ENCODE measurements at places on chromosomes 3 and 15.

DNA sequence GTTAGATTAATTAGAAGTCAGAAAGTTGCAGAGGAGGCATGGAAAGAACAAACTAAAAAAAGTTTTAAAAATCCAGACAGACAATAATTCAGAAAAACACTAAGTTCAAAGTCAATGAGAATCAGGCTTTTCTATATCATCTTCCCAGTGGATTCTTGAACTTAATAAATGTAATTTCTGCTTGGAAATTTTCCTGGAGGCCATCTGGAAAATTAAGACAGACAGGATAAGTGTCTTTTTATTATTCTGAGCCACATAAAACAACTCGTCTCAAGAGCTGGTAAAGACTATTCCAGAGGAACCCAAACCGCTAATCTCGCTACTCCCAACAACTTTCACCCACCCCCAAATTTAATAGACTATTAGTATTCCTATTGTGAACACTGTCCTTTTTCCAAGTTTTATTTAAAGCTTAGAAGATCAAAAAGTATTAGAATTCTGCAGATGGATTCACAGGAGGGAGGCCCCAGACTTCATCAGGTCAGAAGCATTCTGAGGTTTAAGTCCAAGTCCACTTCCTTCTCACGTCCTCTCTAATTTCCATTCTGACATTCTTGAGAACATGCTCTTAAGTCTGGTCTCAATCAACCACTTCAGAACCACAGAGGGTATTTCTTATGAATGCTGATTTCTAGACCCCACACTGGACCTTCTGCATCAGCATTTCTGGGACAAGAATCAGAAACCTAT, 61.3 kb downstream of the ERC2 start:
- DNase-seq = no peak

GRCh38 chr3:187801152-187801551, 55.9 kb upstream of the BCL6 start:
- no peak for DNase-seq

GRCh38 chr3:155646128-155646527, 98.7 kb downstream of the PLCH1 start:
- no peak for DNase-seq

- no peak for DNase-seq
These were observed 76.2 kb upstream of the C2CD4B start for GRCh38 chr15:62241135-62241770.

DNA sequence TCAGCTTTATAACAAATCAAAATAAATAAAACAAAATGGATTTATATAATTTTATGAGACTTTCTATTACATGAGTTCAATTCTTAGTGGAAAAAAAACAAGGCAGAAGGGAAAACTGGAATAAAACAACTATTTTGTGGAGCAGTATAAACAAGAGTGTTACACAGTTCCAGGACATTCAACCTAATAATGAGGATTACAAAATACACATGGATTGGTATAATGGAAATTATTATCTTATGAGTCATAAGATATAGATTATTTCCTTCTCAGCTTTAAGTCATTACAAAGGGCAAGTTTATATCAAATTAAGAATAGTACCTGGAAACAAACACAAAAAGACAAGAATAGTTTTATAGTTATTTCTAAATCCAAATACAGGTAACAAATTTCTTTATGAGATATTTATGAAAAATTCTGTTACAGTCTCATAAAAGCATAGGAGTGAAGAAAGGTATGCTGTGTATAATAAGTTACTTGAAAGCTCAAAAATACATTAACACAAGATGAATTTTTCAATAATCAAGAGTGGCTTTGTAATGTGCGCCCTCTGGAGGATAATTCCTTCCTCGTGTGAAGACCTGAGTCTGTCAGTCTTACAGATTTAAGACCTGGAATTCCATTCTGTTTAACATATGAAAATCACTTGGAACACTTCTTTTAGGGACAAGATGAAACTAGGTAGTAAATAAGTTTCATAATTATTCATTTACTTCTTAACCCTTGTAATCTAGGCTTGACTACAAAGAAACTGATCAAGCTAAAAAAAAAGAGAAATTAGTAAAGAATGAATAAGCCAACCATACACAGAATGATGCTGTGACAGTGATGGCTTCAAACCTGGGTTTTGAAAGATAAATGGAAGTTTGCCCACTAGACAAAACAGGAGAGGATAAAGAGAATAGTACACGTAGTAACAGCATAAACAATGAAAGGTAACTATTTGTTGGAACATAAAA, 9.5 kb downstream of the COPS2 start:
- DNase-seq = no peak

GRCh38 chr3:196287090-196287439, 461 bp downstream of the PCYT1A start:
- no peak for DNase-seq

GRCh38 chr3:37988931-37989525, 1.6 kb upstream of the VILL start:
- DNase-seq = no peak

DNA sequence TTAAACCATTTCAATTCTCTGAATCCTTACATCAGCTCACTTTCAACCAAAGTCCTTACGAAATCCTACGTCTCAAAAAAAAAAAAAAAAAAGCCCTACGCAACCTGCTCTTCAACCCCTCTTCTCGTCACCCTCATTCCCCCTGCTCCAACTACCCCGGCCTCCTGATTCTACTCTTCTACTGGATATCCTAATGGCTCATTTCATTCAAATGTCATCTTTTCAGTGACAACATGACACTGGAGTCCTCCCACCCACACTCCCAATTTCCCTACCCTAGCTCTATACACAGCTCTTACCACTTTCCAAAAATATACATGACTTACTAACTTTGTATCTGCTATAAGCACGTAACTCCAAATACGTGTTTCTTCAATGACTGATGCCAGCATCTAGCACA, 11.5 kb downstream of the UBP1 start:
- DNase-seq = no peak

- no peak for DNase-seq
These were observed 42.9 kb upstream of the MYZAP start for GRCh38 chr15:57548835-57549234.

DNA sequence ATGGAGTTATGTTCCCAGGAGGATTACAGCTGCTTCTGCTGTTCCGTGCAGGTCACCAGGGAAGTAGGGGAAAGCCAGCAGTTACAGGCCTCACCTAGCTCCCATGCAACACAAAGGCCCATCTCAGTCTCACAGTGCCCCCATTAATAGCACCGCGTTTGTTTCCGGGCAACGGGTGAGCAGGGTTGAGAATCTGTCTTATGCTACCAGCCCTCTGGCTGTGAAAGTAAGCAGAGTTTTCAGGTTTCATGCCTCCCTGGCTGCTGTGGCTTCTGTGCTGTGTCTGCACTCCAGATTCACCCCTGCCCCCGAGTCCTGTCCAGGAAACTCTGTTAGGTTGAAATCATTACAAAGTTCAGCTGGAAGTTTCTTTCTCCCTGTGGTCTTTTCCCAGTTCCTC, 254.4 kb upstream of the GPR149 start:
- no peak for DNase-seq

Measured in GM18507 (cell line).